ENCODE measurements at places on chromosomes 3 and 15.

- no peak for DNase-seq
Observed at GRCh38 chr3:81732642-81733041, 28.8 kb downstream of the GBE1 start.

- peak; percentile 68 for DNase-seq
Observed at GRCh38 chr15:29822684-29823459, 604 bp upstream of the TJP1 start.

GRCh38 chr3:150210461-150211110 is 197.5 kb upstream of the TSC22D2 start:
- no peak for DNase-seq

DNA sequence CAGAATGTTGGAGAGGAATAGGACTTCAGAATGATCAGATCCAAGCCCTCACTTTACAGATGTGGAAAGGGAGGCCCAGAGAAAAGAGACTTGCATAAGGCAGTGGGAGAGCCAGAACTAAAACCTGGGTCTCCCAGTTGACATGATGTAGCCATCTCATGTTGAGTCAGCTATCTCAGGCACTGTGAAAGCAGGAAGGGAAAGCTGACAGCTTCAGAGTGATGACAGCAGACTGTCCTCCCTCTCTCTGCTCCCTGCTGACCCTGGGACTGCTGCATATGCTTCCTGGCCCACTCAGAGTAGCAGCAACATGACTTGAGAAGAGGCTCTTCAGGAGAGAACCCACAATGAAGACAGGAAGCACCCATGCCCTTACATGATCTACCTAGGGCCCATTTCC is 14.7 kb downstream of the FHIT start:
- DNase-seq, result no peak

DNA sequence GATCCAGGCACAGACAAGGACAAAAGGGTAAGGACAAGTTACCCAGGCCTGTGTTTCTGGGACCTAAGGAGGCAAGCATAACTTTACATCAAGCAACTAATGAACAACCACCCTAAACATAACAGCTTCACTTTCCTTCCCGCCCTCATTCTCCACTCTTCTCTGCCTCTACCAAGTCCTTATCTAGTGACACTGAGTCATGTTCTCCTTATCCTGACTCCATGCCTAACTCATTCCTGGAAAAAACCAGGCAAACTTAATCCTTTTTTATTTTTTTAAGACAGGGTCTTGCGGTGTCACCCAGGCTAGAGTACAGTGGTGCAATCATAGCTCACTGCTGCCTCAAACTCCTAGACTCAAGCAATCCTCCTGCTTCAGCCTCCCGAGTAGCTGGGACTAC is 44.5 kb downstream of the TMEM44 start:
- no peak for DNase-seq

DNA sequence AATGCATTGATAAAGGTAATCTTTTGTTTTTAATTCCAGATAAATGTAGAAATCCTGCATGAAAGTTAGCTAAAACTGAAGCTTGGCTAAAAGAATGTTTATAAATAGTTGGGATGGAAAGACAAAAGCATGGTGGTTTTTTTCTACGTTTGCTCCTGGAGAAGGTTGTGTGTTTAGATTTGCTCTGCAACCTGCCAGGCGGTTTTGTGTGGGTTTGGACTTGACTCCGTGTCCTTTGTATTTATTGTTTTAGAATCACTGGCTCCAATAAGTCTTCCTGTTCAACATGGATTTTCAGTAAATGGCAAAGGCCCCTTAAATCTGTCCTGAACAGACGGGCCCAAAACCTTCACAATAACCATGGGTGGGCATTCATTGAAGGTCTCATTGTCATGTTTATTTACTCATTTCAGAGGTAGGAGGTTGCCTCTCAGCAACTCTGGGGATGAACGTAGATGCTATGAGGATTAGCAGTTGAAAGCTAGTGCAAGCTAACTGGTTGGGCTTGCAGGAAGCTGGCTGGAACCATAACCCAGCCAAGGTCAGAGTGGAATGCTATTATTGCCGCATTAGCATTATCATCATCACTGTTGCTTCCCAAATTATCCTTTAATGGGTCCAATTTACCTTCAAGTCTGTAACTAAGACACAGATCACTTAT is 60.6 kb upstream of the ADAMTS9 start:
- DNase-seq, result no peak

DNA sequence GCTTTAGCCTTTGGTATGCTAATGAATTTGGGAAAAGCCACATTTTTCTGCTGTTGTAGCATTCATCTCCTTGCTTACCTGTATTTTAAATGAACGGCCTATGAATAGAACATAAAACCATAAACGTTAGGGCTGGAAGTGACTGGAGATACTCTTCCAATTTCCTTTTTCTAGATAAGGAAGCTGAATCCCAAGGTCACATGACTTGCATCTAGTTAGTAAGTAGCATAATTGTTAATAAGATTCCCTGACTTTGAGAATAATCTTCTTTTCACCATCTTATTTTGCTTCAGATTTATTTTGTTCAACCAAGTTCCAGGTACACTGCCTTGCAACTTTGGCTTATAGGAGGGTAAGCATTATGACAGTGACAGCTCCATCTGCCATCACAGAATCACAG is 20.7 kb upstream of the EDEM1 start:
- no peak for DNase-seq

DNA sequence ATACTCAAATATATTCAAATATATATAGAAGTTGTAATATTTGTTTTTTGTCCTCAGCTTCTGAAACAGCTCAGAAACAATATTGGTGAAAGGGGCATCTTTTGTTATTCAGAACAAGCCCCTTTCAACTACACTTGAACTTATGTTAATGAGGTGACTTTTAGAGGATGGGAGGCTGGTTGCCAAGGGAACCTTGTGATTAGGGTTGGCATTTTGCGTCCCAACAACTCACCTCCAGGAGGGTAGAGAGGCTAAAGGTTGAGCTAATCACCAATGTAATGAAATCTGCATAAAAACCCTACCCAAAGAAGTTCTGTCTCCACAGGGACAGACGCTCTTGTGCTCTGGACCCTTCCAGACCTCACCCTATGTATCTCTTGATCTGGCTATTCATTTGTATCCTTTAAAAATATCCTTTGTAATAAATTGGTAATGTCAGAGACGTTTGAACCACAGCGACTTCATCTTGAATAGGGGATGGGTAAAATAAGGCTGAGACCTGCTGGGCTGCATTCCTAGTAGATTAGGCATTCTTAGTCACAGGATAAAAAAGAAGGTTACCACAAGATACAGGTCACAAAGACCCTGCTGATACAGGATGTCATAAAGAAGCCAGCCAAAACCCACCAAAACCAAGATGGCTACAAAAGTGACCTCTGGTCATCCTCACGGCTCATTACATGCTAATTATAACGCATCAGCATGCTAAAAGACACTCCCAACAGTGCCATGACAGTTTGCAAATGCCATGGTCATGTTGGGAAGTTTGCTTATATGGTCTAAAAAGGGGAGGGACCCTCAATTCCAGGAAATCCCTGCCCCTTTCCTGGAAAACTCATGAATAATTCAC is 111.1 kb downstream of the FMN1 start:
- DNase-seq, result no peak

DNA sequence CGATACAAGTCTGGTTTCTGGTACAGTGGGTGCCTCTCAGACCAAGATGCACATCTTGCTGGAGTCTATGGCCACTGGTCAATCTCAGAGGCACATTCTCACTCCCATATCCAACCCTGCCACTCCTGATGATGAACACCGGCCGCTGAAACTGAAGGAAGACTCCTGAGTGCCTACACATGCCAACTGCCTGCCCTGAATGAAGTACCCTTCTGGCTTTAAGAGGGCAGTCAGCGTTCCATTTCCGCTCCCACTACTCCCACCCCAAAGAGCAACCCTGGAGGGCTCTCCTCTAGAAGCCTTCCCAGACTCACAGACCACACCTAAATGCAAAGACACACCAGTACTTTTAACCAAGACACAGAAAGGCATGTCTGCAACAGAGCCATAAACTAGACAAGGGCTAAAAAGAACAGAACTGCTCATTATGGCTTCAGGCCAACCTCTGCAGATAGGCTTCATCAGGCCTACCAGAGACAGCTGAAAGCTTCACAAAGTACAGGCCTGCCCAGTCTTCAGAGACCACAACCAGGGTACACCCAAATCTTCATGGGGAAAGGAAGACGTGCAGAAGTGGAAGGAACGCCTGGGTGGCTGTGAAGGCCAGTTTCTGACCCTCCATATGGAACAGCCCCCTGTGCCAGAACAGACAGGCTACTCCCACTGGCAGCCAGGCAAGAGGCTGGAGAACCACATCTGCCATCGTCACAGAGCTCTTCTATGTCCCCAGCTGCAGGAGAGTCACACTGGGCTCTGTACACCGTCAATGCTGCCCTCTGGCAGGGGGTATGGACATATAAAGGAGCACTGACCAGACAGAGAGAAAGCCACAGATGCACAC is 14.3 kb downstream of the ANP32A start:
- no peak for DNase-seq

GRCh38 chr15:36332301-36332700 is 247.1 kb upstream of the CDIN1 start:
- no peak for DNase-seq

GRCh38 chr15:27234593-27234992 is 263.6 kb downstream of the GABRG3 start:
- no peak for DNase-seq

DNA sequence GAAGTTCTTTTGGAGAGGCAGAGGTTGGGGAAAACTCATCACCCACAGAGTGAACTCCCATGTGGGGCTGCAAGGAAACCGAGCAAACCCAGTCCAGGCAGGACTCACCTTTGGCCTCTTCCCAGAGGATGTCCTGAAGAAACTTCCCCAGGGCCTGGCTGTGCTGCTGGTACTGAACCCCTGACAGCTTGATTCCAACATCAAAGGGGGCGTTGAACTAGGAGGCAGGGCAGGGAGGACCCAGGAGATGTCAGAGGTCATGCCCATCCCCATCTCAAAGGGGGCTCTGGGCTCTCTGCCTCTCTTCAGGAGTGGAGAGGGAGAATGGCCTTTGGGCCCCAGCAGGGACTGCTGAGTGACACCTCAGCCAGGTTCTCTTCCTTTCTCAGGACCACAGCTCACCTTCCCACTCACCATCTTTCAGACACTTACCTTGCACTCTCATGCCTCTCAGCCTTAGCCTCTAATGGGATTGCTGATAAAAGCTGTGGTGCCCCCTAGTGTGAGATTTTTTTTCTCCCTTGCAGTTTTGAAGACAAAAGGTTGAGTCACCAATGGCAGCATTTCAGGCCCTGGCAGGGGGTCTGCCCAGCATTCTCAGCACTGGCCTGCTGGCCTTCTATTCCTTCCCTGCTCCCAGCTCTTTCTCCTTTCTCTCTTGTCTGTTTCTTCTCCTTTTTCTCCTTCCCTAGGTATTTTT is 6.0 kb downstream of the GHRL start:
- peak; percentile 88 for DNase-seq

- peak; percentile 14 for DNase-seq
Observed at GRCh38 chr3:36493051-36493450, 112.7 kb downstream of the STAC start.

GRCh38 chr3:55165278-55165677 is 237.4 kb upstream of the LRTM1 start:
- DNase-seq, result no peak

DNA sequence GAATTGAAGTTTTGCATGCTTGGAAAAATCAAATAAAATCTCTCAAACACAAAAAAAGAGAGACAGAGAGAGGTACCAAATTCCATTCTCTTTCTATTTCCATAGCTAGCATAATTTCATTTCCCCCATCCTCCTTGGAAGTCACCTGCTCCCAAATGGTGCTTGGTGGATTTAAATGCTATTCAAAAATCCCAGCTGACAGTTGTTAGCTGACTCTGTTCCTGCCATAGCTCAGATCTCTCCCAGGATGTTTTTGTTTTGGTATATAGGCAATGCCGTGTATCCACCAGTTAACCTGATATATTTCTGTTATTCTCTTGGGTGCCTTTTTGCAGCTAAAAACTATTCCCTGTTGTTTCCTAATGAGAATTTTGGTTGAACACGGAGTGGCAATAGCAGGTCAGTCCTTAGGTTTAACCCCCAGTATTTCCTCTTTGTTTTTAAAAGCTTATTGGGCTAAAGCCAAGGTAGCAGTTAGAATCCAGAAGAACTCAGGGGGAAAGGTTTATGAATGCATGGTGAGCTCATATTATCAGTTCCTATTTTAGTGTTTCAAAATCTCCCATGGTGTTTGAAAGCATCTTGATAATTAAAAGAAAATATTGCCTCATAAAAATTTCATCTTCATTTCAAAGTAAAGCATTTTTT is 240.0 kb upstream of the GBE1 start:
- no peak for DNase-seq

GRCh38 chr15:68375716-68376220 is 56.2 kb downstream of the ITGA11 start:
- DNase-seq, result no peak

- DNase-seq, result no peak
Observed at GRCh38 chr15:78392430-78392829, 45.6 kb upstream of the IREB2 start.

DNA sequence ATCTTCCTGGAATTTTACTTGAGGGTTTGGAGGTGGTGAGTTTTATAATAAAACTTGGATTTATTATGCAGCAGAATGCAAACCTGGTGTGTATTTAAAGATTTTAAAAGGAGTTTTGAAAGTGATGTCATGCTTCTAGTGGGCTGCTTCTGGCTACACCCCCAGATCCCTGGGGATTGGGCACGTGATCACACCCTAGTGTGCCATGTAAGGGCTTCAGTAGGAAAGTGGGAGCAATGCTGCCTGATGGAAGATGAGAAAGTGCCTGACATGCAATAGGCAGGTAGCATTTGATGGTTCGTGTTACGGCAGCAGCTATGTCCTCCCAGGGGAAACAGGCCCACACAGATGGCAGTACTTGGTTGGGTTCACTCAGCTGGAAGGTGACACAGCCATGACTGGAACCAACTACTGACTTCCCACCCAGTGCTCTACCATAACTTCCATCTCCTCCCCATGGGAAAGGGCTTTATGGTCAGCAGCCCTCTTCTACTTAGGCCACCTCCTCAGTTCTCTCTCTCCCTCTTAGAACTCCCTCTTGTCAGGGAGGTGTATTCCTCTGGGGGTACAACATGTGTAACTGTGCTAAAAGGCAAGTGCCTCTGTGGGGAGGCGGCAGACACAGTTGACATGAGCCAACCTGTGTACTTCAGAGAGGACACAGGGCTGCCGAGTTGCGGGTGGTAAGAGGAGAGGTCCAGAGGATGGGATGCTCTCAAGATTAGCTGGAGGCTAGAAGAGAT is 5.6 kb downstream of the ITPKA start:
- DNase-seq, result no peak

DNA sequence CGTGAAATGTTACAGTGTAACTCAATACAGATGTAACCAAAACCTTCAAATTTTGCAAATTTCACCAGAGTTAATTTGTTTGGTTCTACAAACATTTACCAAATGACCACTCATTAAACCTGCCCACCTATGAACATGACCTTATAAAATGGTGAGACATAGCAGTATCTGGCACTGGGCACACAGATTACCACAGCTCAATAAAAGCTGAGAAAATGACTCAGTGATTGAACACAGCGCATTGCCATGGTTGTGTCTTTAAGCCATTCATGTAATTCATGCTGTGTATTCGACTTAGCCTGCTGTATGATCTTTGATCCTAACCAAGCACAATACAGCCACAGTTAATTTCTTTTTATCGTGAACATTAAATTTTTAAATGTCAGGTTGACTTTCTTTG is 11.3 kb downstream of the PPARG start:
- DNase-seq, result no peak
